ENCODE measurements at places on chromosomes 7 and 10. TPM values are rescaled to one million over a fixed set of nuclear protein-coding genes. Genes with fewer than 3 reads are reported as not detected.

UBE2D4 gene
- 12.6 TPM for total RNA-seq

PLXNA4 gene
- 0.14 TPM for total RNA-seq

WNT2 gene
- not detected for total RNA-seq

HIPK2 gene
- 27.6 TPM for total RNA-seq

CCDC146 gene
- 2.9 TPM for total RNA-seq

MSMB gene
- not detected for total RNA-seq

EN2 gene
- total RNA-seq: not detected

DNA sequence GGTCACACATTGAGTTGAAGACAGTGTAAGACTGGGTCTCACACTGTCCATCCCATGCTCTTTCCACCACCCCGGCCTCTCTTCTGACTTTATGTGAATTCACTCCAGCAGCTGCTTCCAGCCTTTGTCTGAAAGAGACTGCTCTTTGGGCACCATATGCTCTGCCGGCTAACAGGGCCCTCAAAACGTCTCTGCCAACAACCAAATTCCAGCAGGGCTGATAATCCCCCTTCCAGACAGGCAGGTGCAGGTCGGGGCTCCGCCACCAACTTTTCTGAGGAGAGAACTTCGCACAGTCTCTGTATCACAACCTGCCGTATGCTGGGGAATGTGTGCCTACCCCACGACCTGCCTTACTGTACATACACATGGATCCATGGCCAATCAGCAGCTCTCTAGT, 64.3 kb downstream of the PLXNA4 start:
- no peaks in the 10 kb centered on the region for H3K36me3 ChIP-seq
- no peak overlapping the region for H3K27ac ChIP-seq
- H3K4me3 ChIP-seq: no peak overlapping the region
- DNase-seq: no peak

- H3K4me3 ChIP-seq: no peak overlapping the region
- H3K27ac ChIP-seq: no peak overlapping the region
- no peak for DNase-seq
- H3K4me1 ChIP-seq: peaks cover 11% of the 10 kb centered on the region
These were observed 66.6 kb downstream of the MINDY3 start for GRCh38 chr10:15793664-15794063.

GRCh38 chr10:63205421-63205820, 72.3 kb downstream of the NRBF2 start:
- no peaks in the 10 kb centered on the region for H3K27me3 ChIP-seq
- H3K27ac ChIP-seq: no peak overlapping the region
- H3K36me3 ChIP-seq: peaks cover 46% of the 10 kb centered on the region
- DNase-seq: no peak

DNA sequence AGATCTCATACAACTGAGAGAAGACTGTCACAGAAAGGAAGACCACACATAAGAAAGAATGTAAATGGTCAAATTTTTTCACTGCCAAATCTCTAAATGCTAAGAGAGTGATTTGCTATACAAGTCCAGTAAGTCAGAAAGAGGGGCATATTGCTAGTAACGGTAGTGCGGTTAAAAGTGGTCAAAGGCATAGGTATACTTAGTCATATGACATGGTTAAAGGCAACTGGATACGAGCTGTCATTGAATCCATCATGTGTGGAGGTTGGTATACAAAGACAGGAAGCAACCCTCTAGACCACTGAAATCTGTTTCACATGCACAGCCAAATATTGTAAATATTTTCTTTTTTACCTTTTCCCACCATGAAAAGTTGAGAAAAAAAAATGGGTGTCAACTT, 4.8 kb downstream of the INHBA start:
- H3K27me3 ChIP-seq: peaks cover 57% of the 10 kb centered on the region
- H3K27ac ChIP-seq: no peak overlapping the region
- peaks cover 7% of the 10 kb centered on the region for H3K4me1 ChIP-seq
- no peak overlapping the region for H3K4me3 ChIP-seq

DNA sequence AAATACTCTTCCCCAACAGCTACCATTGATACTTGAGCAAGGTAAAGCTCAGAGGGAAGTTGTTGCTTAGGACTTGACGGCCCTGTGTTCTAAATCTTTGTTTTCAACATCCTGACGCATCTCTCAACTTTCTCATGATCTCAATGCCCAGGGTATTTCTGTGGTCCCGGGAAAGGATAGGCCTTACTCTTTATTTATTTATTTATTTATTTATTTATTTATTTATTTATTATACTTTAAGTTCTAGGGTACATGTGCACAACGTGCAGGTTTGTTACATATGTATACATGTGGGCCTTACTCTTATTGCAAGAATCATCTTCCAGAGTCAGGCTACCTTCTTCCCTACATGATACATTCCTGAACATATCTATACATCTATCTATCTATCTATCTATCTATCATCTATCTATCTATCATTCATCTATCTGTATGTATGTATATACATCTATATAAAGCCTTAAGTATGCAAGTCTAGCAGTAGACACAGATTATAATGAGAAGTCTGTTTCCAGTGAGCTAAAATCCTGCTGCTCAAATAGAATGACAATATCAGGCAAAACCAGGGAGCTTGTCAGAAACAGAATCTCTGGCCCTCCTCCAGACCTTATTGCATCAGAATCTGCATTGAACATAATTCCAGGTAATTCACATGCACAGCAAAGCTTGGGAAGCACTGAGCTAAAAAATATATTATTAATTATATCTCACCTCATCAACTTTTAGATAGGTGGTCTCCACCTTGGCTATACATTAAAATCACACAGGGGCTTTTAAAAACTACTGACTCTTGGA, 12.2 kb upstream of the CPA5 start:
- DNase-seq: no peak
- no peaks in the 10 kb centered on the region for H3K36me3 ChIP-seq
- peaks cover 5% of the 10 kb centered on the region for H3K27me3 ChIP-seq
- H3K27ac ChIP-seq: no peak overlapping the region
- no peak overlapping the region for H3K4me3 ChIP-seq

DNA sequence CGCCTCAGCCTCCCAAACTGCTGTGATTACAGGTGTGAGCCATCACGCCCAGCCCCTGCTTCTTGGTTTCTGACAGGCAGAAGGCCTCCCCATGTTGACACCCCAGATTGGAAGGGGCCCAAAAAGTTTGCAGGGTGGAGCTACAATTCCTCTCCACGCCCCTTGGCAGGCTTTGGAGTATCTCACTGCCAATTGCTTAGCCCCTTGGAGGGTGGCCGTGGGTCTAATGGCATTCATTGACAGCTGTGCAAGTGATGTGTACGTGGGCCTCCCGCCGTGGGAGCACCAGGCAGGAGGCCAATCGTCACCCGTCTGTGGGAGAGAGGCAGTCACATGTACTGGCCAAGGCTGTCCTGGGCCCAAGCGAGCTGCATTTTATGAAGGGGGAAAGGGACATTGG, 73.7 kb upstream of the PPIF start:
- peaks cover 3% of the 10 kb centered on the region for H3K4me1 ChIP-seq
- no peak for DNase-seq
- no peaks in the 10 kb centered on the region for H3K27me3 ChIP-seq
- H3K27ac ChIP-seq: no peak overlapping the region
- peaks cover 24% of the 10 kb centered on the region for H3K36me3 ChIP-seq
- H3K4me3 ChIP-seq: no peak overlapping the region

- H3K4me3 ChIP-seq: no peak overlapping the region
- no peaks in the 10 kb centered on the region for H3K27me3 ChIP-seq
- H3K27ac ChIP-seq: no peak overlapping the region
These were observed 8.2 kb downstream of the FOXP2 start for GRCh38 chr7:114422507-114423501.

GRCh38 chr10:219731-220472, 84.6 kb downstream of the ZMYND11 start:
- H3K36me3 ChIP-seq: peaks cover 4% of the 10 kb centered on the region
- peaks cover 12% of the 10 kb centered on the region for H3K4me1 ChIP-seq
- H3K27ac ChIP-seq: no peak overlapping the region
- no peaks in the 10 kb centered on the region for H3K27me3 ChIP-seq
- DNase-seq: no peak

DNA sequence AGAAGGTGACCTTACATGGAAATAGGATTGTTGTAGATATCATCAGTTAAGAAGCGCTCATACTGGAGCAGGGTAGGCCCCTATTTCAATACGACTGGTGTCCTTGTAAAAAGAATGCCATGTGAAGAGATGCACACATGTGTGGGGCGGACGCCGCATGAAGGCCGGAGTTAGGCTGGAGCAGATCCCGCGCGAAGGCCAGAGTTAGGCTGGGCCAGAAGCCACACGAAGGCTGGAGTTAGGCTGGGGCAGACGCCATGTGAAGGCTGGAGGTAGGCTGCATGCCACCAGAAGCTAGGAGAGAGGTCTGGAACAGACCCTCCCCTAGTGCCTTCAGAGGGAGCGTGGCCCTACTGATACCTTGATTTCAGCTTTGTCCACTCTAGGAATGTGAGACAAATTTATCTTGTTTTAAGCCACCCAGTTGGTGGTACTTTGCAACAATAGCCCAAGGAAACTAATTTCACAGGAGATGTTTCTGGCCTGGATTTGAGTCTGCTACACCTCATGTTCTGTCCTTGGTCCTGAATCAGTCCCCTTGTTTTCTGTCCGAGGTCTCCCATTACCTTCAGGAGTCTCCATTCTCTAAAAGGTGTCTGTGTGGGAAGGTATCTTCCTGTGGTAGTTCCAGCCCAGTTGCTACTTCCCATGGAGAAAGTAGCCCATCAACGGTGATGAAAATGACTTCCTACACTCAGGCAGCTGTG, 585.8 kb downstream of the LRMDA start:
- H3K36me3 ChIP-seq: no peaks in the 10 kb centered on the region
- H3K4me3 ChIP-seq: no peak overlapping the region
- no peaks in the 10 kb centered on the region for H3K27me3 ChIP-seq
- no peak overlapping the region for H3K27ac ChIP-seq
- DNase-seq: no peak

- peaks cover 14% of the 10 kb centered on the region for H3K27me3 ChIP-seq
- H3K4me1 ChIP-seq: peaks cover 4% of the 10 kb centered on the region
- H3K27ac ChIP-seq: no peak overlapping the region
- no peak overlapping the region for H3K4me3 ChIP-seq
- no peaks in the 10 kb centered on the region for H3K36me3 ChIP-seq
These were observed 36.1 kb upstream of the CCNY start for GRCh38 chr10:35300063-35300699.

GRCh38 chr10:120806081-120806480, 45.1 kb upstream of the WDR11 start:
- no peak overlapping the region for H3K27ac ChIP-seq
- no peak overlapping the region for H3K4me3 ChIP-seq
- no peak for DNase-seq
- no peaks in the 10 kb centered on the region for H3K4me1 ChIP-seq
- no peaks in the 10 kb centered on the region for H3K36me3 ChIP-seq

Data from activated T-helper 2 cell treated with anti-CD3 and anti-CD28 coated beads, Interferon-gamma antibody, Interleukin-2, Interleukin-4, amounts not matched to agents 10 μg/mL and 5 μg/mL and 100 μg/mL, durations not matched to agents 14 hours and 24 hours and 36 hours (primary cell).